ENCODE measurements at places on chromosomes 7 and 10. TPM values are rescaled to one million over a fixed set of nuclear protein-coding genes. Genes with fewer than 3 reads are reported as not detected.

- DNase-seq, result no peak
Measured at GRCh38 chr10:62761115-62761514, 43.4 kb upstream of the ADO start.

Gene PRR15
- total RNA-seq, result 4.1 TPM

DNA sequence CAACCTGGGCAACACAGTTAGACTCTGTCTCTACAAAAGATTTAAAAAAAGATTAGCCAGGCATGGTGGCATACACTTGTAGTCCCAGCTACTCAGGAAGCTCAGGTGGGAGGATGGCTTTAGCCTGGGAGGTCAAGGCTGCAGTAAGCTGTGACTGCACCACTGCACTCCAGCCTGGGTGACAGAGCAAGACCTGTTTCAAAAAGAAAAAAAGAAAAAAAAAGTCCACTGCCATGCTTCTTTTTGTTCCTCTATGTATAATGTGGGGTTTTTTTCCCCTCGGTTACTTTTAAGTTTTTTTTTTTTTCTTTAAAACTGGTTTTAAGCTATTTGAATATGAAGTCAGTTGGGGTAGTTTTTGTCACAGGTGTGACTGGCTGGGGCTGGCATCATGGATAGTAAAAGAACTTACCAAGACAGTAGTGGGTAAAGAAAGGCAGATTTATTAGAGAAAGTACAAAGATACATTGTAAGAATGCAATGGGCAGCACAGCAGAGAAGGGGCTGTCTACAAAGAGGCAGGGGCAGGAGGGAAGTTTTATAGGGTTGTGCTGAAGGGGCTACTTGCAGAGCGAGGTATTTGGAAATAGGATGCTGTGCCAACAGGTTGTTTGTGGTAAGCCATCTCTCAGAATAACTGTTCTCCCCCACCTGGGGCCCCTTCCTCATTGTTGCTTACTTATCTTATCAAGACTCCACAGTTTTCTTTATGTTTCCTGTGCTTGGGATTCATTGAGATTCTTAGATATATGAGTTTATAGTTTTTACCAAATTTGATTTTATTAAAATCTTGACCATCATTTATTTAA is 177.3 kb downstream of the PHTF2 start:
- no peak for DNase-seq

GRCh38 chr10:621981-622740 is 67.3 kb downstream of the DIP2C start:
- DNase-seq, result no peak

Gene ANXA8
- total RNA-seq, result 15.0 TPM

DNA sequence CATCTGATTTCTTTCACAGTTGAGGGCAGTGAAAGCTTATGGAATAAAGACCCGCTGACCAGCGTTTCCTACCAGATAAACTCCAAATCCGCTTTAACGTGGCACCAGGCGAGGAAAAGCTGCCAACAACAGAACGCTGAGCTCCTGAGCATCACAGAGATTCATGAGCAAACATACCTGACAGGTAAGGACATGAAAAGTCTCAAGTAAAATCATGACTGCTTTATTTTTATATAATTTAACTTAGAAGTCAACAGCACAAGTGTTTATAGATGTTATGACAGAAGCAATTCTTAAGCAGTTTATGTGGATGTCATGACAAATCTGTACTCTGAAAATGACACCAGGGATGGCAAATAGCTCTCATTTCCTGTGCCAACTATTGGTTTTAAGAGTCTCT is 24.5 kb downstream of the MRC1 start:
- DNase-seq, result no peak

- peak; percentile 82 for DNase-seq
Measured at GRCh38 chr7:114085592-114086501, 167.0 kb upstream of the PPP1R3A start.

Gene PHYHIPL
- not detected for total RNA-seq

Gene GIMAP6
- total RNA-seq, result 69.3 TPM

- DNase-seq, result peak; percentile 90
Measured at GRCh38 chr7:130486114-130486953, 5.6 kb upstream of the MEST start.

DNA sequence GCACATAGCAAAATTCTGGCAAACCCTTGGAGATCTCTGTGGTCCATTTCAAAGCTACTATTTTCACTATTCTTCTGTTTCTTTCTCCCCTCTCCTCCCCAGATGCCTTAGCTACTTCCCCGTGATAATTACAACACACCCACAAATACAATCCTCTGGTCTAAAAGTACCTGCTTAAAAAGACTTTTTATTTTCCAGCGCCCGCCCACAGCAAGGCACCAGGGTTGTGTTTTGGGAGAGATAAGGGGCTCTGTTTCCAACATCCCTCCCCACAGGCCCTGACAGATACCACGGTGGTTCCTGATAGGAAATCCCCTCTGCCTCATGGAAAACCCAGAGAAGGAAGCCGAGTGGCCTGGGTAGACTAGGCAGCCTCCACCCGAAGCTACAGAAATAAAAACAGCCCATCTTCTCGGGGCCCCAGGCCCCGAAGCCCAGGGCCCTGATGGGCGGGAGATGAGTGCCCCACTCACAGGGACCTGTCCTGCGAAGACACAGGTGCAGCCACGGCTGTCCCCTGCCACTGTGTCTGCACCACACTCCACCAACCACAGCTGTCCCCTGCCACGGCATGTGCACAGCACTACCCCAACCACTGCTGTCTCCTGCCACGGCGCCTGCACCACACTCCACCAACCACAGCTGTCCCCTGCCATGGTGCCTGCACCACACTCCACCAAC is 19.7 kb downstream of the CALML5 start:
- DNase-seq, result no peak

- DNase-seq, result no peak
Measured at GRCh38 chr7:26556061-26556881, 264.6 kb downstream of the SNX10 start.

- no peak for DNase-seq
Measured at GRCh38 chr7:82057476-82057875, 287.6 kb upstream of the HGF start.

Gene AKR1C3
- total RNA-seq, result 84.4 TPM

Gene NKX2-3
- not detected for total RNA-seq

DNA sequence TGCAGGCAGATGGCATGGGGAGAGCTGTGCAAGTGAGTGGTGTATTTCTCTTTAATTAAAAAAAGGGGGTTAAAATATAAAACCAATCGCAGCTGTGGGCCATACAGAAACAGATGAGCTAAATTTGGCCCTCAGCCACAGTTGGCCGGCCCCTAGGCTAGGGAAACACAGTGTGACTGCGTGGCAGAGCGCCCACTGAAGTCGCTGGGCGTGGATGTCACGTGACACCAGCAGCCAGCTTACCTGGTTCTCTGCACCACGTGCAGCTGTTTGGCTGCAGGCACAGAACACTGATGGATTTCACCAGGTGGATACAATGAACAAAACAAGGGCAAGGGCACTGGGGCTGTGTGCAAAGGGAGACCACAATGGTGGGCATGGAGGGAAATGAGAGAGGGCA is 119.3 kb upstream of the ZNF746 start:
- no peak for DNase-seq

DNA sequence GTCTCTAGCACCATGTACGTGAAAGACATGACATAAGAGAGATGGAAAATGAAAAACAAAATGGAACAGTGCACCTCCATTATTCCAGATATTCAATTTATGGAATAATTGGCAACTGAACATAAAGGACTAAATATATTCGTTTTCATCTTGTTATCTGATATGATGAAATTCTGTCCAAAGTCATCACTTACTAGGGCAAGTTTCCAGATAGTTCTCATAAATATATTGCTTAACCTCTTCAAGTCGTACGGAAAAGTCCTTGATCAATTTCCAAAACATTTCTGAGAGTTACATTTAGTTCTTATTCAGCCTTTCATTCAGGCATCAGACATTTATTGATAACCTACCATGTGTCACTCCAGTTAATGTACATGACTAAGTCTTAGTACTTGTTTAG is 185.2 kb downstream of the HGF start:
- DNase-seq, result no peak

DNA sequence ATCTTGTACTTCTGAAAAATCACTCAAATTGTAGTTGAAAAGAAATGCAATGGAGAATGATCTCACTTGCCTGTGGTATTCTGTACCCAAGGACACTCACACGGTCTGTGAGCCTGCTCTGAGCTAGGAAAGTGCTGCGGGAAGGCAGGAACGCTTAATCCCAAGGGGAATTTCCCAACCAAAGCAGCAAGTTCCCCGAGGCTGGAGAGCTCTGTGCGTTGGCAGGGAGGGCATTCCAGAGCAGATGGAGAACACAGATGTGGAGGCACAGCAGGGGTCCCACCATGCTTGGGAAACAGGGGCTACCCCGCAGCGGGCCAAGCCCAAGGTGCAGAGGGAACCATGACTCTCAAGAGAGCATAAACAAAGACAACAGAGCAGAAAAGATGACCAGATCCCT is 13.6 kb downstream of the SVIL start:
- DNase-seq, result no peak

Gene UNCX
- not detected for total RNA-seq

Gene IDI2
- not detected for total RNA-seq

Gene SEMA3E
- total RNA-seq, result 8.8 TPM
